ENCODE measurements at places on chromosomes 13 and 19. TPM values are rescaled to one million over a fixed set of nuclear protein-coding genes. Genes with fewer than 3 reads are reported as not detected.

- no peak for DNase-seq
Observed at GRCh38 chr19:13072188-13072908, 30.3 kb downstream of the LYL1 start.

The HSD11B1L gene
- total RNA-seq = 2.5 TPM

- DNase-seq = no peak
Observed at GRCh38 chr13:99211421-99212035, 10.9 kb downstream of the UBAC2 start.

- DNase-seq = peak; percentile 15
Observed at GRCh38 chr19:35220315-35220921, 8.1 kb downstream of the FAM187B start.

The SH2D3A gene
- 28.1 TPM for total RNA-seq

The PRR19 gene
- 0.45 TPM for total RNA-seq

DNA sequence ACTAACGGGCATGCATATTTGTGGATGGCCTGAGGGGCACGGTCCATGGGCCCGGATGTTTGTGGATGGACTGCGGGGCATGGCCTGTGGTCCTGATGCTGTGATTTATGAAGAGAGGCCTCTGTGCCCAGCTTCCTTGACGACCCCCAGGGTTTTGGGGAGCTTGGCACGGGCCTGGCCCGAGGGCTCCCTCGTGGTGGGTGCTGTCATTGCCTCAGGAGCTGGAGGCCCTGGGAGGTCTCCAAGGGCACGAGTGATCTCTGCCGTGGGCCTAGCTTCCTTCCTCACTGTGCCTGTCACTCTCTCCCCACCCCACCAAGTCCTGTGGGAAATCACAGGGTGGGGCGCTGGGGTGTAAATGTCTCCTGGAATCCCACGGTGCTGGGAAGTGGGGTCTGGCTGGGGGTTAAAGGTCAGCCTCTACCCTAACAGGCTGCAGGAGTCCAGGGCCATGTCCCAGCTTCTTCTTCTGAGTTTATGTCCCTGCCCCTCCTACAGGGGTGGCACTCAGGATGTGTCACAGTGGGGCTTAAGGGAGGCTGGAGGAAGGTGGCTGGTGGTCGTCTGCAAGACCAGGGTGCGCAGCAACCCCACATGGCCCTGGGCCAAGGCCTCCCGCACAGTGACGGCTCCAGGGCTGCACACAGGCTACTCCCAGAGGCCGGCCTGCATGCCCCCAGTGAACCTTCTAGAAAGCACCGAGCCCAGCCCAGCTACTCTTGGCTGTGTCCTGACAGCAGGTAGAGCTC lies 27.6 kb upstream of the RANBP3 start:
- DNase-seq = no peak

The ZNF470 gene
- total RNA-seq = 2.5 TPM

The KIR3DL1 gene
- total RNA-seq = not detected

The CLEC11A gene
- 0.43 TPM for total RNA-seq

GRCh38 chr19:9953802-9954542 lies 17.7 kb upstream of the OLFM2 start:
- no peak for DNase-seq

- no peak for DNase-seq
Observed at GRCh38 chr13:33677215-33677614, 140.7 kb upstream of the RFC3 start.

- DNase-seq = peak; percentile 59
Observed at GRCh38 chr19:55216461-55217198, 7.3 kb upstream of the PTPRH start.
